ENCODE measurements at places on chromosomes 2 and 18. TPM values are rescaled to one million over a fixed set of nuclear protein-coding genes. Genes with fewer than 3 reads are reported as not detected.
A peak's percentile ranks its signal among the peaks of the same experiment; 100 is the strongest.

IMPACT gene
- 43.0 TPM for total RNA-seq

NCKAP5 gene
- 0.31 TPM for total RNA-seq

DNA sequence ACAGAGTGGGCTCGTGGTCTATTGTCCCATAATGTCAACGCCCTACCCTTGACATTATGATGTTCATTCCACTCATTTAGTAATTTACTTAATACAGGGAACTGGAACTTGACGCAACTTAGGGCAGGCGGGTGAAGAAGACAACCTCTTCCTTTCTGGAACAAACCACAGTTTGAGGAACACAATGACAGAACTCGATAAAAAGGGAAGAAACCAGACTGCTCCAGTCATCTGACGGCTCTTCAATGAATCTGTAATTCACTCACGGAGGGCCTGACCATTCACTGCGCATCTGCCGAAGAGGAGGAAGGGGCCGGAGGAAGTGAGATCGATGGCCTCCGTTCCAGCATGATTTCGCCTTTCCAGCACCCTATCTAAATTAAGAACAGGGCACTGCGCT, 83.2 kb downstream of the BCL2 start:
- DNase-seq: no peak

DNA sequence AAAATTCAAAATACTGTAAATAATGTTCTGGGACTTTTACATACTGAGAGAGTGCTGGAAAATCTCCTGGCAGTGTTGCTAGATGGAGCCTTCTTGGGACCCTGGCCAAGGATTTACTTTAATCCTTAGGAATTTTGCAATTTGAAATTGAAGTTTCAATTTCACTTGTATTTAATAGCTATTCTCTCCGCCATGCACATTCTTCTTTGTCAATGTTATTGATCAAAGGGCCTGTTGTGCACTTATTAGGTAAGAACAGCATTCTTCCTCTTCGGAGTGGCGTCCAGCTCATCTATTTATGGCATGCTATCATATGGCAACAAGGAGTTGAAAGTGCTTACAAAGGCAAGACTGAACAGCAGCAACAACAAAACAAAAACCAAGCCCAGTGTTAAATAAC, 40.1 kb upstream of the SOS1 start:
- DNase-seq: peak; percentile 9

BABAM2 gene
- 46.2 TPM for total RNA-seq

DNA sequence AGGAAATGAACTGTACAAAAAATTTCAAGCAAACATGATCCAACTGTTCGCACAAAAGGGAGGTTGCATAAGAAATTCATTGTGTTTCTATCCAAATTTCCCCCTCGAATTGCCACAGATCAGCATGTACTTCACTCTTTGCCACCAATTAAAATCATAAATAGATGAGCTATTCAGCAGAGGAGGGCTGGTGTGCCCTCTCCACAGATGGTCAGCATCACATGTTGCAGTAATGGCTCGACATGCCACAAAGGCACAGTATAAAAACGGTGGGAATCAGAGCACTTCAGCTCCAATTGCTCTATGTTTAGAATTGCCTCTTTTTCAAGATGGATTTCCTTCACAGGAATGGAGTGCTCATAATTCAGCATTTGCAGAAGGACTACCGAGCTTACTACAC, at the start of gene G6PC2:
Gene G6PC2, plus strand, starts transcription at position 289 of the 400 bp plus-strand sequence. Its CDS starts 41 bp downstream, at position 330.
- DNase-seq: no peak

DNA sequence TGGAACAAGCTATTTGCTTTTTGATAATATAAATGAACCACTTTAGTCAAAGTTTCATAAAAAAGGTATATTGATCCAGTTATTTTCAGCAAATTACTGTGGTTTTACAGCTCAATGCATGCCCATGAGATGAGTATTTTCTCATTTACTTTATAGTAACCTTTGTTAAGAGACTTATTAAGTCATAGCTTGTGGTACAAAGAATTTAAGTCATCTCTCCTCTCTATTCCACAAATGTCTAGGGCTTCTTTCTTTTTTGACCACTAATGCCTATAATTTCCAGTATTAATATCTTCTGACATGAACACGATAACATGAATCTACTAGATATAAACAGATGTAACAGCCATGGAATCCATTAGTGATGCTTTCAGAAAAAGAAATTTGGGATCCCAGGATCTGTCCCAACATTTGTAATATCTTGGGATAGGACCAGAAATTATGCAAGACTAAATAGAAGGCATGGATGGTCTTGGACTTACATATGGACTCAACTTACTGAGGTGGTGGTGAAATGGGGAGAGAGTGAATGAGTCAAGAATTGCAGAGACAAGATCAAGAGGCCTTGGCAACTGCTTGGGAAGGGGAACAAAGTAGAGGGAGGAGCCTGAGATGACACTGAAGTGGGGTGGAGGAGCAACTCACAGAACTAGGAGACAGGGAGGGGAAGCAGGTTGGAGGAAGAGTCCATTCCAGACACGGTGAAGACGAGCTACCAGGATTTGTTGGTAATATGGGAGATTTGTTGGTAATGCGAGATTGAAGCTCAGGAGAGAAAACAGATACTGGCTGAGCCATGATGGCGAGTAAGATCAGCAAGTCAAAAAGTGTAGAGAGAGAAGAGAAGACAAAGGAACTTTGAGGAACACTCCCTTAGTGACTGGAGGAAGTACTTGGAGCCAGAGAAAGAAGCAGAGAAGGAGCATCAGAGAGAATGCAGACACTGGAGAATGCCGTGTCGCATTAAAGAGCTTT, 42.4 kb upstream of the KDM3A start:
- peak; percentile 40 for DNase-seq

SKA1 gene
- 0.10 TPM for total RNA-seq

GRCh38 chr2:140600116-140600515, 1530.7 kb downstream of the LRP1B start:
- peak; percentile 32 for DNase-seq

DSG1 gene
- total RNA-seq: not detected

DNA sequence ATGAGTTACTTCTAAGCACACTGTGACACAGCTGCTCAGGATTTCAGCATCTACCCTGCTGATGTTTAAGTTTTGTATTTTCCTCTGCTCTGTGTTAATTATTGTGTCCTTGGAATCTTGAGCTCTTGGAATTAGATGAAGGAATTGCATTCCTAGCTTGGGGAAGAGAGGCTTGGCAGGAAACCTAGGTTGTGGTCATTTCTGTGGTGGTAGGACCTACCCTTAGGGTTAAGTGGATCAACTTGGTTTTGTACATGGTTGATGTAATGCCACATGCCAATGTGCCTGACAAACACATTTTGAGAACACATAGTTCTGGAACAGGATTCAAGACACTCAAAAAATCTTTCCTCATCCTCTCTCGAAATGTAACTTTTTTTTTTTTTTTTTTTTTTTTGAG, 264.5 kb upstream of the MEX3C start:
- no peak for DNase-seq
